ENCODE measurements at places on chromosomes 4 and X.

GRCh38 chrX:55159551-55159950, 60.6 kb upstream of the PAGE5 start:
- DNase-seq: peak; percentile 40

- DNase-seq: no peak
Observed at GRCh38 chr4:89247951-89248350, 59.6 kb downstream of the GPRIN3 start.

GRCh38 chr4:113276464-113277170, 227.2 kb downstream of the ANK2 start:
- DNase-seq: no peak

- DNase-seq: no peak
Observed at GRCh38 chrX:136862546-136862945, 18.0 kb downstream of the RBMX start.

DNA sequence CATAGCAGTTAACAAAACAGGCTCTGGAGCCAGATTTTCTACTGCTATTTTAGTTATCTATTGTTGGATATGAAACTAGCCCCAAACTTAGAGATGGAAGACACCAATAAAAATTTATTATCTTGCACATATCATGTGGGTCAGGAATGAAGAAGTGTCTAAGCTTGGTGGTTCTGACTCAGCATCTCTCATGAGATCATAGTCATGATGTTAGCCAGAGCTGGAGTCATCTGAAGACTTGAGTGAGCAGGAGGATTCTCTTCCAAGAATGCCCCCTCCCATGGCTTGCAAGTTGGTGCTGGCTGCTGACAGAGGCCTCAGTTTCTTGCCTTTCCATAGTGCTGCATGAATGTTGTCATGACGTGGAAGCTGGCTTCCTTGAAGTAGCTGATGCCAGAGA, 68.2 kb upstream of the TAPT1 start:
- no peak for DNase-seq

GRCh38 chrX:276581-277201, 4.5 kb upstream of the PLCXD1 start:
- no peak for DNase-seq

- no peak for DNase-seq
Observed at GRCh38 chrX:70754169-70754848, 154.2 kb downstream of the TEX11 start.

- no peak for DNase-seq
Observed at GRCh38 chrX:74246524-74246923, 57.5 kb upstream of the ZCCHC13 start.

DNA sequence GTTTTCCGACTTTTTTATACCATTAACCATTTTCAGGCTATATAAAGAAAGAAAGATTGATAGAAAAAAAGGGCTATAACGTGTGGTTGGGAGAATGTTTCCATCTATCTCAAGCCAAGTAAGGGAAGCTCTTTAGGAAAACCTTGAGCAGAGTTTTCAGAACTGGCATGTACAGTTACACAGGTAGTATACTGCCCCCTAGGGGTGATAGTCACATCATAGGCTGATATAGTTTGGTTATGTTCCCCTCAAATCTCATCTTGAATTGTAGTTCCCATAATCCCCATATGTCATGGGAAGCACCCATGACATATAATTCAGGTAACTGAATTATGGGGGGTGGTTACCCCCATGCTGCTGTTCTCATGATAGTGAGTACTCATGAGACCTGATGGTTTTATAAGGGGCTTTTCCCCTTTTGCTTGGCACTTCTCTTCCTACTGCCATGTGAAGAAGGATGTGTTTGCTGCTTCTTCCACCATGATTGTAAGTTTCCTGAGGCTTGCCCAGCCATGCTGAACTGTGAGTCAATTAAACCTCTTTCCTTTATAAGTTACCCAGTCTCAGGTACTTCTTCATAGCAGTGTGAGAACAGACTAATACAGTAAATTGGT, 186.8 kb downstream of the TMA16 start:
- DNase-seq: peak; percentile 72

DNA sequence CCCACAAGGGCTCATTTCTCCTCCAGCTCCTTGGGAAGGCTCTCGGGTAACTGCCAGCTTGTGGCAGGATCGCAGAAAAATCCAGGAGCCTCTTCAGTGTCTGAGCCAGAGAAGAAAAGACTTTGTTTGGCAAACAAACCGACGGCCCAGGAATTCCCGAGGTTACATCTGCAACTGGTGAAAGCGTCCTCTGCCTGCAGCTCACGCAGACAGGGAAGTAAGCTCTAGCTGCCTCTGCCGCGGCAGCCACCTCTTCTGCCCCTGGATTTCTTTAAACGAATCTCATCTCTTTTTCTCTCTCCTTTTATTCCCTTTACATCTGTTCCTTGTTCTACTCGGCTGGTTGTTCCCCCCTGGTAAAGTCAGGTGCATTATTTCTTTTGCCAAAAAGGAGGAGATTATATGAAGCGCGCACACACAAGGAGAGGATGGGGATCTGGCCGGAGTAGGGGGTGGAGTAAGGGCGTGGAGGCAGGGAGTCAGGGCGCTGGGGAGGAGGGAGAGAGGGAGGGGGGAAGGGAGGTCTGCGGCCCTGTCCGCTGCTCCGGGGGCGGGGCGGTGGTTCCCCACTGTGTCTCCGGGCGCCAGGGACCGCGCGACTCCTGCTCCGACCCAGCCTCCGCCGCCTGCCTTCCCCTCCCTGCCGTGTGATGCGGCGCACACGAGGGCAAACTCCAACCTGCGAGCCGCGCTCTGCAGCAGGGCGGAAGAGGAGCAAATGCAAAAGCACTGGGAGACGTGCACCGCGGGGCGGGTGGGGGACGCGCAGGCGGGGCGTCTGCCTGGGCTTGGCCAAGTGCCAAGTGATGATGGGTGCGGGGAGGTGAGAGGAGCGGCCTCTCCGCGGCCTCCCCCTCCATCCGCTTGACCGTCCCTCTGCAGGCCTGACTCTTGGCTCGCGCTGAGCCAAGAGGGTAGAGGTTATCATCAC, at the start of gene DCHS2:
Gene DCHS2, minus strand, starts transcription at position 459 of the 931 bp plus-strand sequence. Its CDS starts 444 bp downstream, at position 15.
- DNase-seq: no peak

DNA sequence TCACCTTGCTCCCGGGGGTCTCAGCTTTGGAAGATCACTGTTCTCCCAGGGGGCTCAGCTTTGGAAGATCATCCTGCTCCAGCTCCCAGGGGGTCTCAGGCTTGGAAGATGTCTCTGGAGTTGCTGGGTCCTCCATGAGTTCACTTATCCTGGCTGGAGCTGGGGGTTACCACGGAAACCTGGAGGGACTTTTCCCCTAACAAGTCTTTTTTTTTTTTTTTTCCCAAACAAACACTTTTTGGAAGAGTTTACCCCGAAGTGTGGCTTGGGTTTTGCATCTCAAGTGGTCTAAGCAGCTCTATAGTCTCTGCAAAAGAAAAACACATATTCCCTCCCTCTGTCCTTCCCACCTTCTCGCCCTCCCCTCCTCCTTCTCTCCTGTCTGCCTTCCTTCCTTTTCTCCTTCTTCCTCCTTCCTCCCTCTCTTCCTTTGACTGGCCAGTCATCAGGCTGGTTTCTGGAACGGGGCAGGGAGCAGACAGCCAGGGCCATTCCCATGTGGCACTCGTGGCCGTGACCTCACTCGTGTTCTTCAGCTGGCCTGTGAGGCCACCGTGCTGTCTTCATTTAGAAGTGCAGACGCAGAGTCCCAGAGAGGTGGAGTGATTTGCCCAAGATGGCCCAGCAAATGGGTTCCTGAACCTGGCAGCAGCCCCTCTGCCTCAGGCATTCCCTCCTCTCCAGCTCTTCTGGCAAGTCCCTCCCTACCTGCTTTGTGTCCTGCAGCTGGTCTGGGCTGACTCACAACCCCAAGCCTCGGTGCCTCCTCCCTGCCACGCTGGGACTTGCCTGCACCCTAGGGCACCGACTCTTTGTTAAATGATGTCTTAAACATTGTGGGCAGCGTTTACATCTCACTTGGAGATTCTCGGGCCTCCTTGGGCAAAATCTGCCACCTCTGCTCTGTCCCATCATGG, 25.9 kb upstream of the HMX1 start:
- no peak for DNase-seq

- no peak for DNase-seq
Observed at GRCh38 chrX:133495464-133496391, 80.4 kb upstream of the GPC4 start.

- DNase-seq: peak; percentile 66
Observed at GRCh38 chrX:48025561-48025960, 18.8 kb downstream of the SPACA5 start.
